ENCODE measurements at places on chromosomes 7 and 10. TPM values are rescaled to one million over a fixed set of nuclear protein-coding genes. Genes with fewer than 3 reads are reported as not detected.

Gene LIPJ
- total RNA-seq = 0.87 TPM

Gene PCBD1
- total RNA-seq = 35.4 TPM

Gene C10orf53
- total RNA-seq = not detected

Gene SMARCD3
- total RNA-seq = 55.5 TPM

Gene ATOH7
- not detected for total RNA-seq

Gene SOSTDC1
- total RNA-seq = 2.1 TPM

Gene CTAGE4
- total RNA-seq = 3.1 TPM

Gene STEAP1B
- 18.6 TPM for total RNA-seq

Gene JAZF1
- total RNA-seq = 10.0 TPM

Gene SLC37A3
- 39.5 TPM for total RNA-seq

Gene ANKRD1
- not detected for total RNA-seq

Gene PLXNA4
- total RNA-seq = 12.6 TPM

Gene FAM149B1
- total RNA-seq = 24.5 TPM

Gene FEZF1
- total RNA-seq = not detected

Gene AGBL3
- 2.1 TPM for total RNA-seq
